ENCODE measurements at places on chromosomes 2 and 18. TPM values are rescaled to one million over a fixed set of nuclear protein-coding genes. Genes with fewer than 3 reads are reported as not detected.

ZNF532 gene
- 25.0 TPM for total RNA-seq

EVA1A gene
- total RNA-seq = 82.8 TPM

SCN7A gene
- 1.8 TPM for total RNA-seq

SLC5A7 gene
- total RNA-seq = not detected

REEP1 gene
- 0.17 TPM for total RNA-seq

KLHL41 gene
- total RNA-seq = not detected

FMNL2 gene
- total RNA-seq = 69.7 TPM

LRP2 gene
- 0.20 TPM for total RNA-seq

EXOC6B gene
- total RNA-seq = 18.4 TPM

GYPC gene
- 22.3 TPM for total RNA-seq

TTC21B gene
- total RNA-seq = 24.1 TPM

AAK1 gene
- total RNA-seq = 12.9 TPM

CFAP221 gene
- 2.1 TPM for total RNA-seq

RAPGEF4 gene
- 1.2 TPM for total RNA-seq

ANTXR1 gene
- 26.5 TPM for total RNA-seq

IL1RL2 gene
- total RNA-seq = 4.6 TPM

MYO7B gene
- 0.25 TPM for total RNA-seq

CAVIN2 gene
- 4.3 TPM for total RNA-seq

MYO3B gene
- total RNA-seq = 10.6 TPM

NPPC gene
- total RNA-seq = 0.40 TPM

PSD4 gene
- 28.7 TPM for total RNA-seq

ADAM23 gene
- total RNA-seq = not detected

TDRD15 gene
- total RNA-seq = not detected
